Hematopoietic multipotent progenitor cell treated with erythropoietin and hydrocortisone succinate and interleukin-3 and kit ligand, for 4 days (in vitro differentiated cells): ENCODE measurements at places on chromosomes 13 and 19.

DNA sequence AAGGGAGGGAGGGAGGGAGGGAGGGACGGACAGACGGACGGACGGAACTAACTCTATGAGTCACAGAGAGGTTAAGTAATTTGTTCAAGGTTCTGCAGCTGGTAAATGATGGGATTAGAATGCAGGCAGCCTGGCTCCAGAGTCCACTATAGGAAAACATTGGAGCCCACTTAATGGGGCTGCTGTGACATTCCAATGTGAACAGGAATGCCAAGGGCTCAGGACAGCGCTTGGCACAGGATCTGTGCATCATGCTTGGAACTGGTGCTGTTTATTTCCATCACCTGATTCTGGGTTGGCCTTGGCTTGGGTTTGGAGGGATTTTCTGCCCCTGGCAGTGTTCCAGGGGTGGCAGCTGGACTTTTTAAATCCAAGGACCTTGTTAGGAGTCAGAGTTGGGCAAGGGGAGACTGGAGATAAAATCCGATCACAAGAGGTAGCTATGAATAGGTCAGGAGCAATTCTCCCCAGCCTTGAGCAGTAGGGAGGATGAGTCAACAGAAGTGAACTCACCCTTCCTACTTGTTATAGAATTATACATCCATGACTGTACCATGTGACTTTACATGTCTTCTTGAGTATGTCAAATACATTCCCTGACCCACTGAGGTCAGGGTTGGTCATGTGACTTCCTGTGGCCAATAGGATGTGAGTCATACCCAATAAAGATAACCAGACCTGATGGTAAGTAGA lies 7.8 kb upstream of the HIF3A start:
- peak; percentile 34 for DNase-seq

- no peak for DNase-seq
Measured at GRCh38 chr13:109877809-109878208, 91.4 kb upstream of the IRS2 start.

DNA sequence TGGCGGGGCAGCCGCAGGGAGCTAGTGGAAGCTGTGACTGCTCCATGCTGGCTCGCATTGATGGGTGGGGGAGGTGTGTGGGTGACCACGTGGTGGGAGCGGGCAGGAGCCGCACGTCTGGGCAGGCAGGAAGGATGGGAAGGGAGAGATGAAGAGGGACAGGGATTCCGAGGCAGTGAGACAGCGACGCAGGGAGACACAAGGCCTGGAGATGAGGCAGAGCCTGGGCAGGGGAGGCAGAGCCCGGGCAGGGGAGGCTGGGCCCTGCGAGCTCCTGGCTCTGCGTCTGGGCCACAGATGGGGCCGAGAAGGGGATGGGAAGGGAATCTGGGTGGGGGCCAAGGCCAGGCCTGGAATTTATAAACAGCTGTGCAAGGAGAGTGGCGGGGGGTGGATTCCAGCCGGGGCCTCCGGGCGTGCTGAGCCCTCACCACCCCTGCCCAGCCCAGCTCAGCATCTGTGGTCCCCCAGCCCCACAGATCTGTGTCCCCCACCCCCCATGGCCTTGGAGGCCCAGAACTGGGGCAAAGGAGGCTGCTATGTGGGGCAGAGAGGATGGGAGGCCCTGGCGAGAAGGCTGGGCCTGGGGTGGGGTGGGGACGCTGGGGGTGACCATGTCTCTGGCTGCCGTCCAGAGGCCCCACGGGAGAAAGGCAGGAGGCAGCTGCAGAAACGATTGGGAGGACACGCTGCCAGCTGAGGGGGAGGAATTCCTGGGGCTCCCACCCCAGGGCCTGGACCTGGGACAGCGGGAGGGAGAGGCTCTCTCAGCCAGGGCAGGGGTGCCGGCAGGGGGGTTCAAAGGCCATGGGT lies 6.0 kb downstream of the EHD2 start:
- no peak for DNase-seq

GRCh38 chr13:51191743-51192142 lies 30.5 kb upstream of the FAM124A start:
- peak; percentile 10 for DNase-seq

GRCh38 chr19:43316591-43317319 lies 36.7 kb upstream of the CD177 start:
- peak; percentile 7 for DNase-seq

GRCh38 chr19:3456925-3457527 lies 23.3 kb downstream of the SMIM24 start:
- DNase-seq = no peak

GRCh38 chr13:38766799-38767198 lies 79.9 kb downstream of the FREM2 start:
- DNase-seq = no peak

DNA sequence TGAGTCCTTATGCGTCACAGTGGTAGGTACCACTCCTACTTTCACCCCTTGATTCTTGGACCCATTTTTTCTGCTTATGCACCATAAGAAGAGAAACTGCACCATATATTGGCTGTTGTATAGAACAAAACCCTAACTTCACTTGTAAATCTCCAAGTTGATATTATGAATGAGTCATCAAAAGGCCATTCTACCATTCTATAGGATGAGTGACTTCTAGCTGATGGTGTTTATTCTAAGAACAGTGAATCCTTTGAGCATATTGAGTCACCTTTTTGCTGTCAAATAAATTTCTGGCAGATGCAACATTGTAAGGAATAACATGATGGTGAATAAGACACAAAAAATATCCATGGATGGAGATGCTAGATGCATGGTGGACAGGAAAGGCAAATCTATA lies 57.7 kb downstream of the POLR1D start:
- no peak for DNase-seq

DNA sequence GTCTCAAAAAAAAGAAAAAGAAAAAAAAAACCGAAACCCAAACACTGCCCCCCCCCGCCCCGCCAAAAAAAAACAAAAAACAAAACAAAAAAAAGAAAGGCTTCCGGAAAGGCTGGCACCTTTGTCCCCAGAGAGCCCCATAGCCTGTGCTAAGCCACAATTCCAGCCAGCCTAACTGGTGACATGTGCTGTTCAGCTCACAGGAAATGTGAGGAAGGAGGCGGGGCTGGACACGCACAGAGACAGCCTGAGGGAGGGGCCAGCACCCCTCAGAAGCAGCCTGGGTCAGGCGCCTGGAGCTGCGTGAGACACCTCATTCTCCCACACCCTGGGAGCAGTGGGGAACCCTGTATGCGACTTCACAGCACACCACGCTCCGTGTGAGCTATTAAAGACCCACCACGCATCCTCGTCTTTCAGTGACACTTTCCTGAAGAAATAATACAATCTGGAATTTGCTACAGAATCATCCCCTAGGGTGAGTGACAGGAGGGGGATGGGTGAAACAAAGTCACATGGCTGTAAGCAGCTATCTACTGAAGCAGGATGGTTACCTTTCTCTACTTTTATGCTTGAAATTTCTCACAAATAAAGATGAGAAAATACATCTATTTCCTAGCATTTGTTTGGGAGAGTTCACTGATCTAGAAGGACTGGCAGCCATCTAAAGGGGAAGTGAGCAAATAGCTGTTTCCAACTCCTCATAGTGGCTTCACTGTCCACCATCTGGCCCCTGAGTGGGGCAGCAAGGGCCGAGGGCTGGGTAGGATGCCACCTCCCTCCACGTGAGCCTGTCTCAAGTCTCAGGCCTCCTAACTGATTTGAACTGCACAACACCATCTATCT lies 12.3 kb upstream of the SLC35E1 start:
- DNase-seq = peak; percentile 95

DNA sequence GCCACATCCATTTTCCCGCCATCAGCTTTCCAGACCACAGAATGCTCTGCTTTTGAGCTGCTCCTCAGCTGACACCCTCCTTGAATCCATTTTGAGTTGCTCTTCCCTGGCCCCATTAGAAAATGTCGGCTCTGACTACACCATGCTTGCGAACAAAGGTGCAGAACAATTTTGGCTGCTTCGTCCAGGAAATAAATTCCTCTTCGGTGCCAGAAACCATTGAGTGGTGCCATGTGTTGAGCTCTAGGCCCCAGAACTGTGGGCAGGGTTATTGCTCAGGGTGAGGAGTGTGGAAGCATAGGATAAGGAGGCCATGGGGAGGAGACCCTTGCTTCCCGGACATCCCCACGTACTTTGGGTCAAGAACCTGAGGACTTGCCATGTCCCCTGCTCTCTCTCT lies 52.1 kb downstream of the NFIX start:
- no peak for DNase-seq

- no peak for DNase-seq
Measured at GRCh38 chr13:110629735-110630134, 14.4 kb downstream of the NAXD start.

DNA sequence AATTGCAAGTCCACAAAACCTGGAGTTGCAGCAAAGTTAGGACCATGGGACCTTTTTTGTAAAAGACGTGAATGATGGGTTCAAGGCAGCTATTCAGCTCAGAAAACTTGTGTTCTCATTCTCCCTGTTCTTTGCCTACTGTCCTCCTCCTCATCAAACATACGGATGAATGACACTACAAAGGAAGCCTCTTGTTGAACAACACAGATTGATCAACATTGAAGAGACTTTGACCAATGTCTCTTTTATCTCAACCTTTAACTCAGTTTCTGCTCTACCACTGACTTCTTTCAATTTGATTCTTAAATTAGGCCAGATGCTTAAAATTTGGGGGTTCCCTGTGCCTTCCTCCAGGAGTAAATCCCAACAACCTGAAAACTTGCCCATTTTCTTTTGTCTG lies 27.9 kb upstream of the KLF12 start:
- DNase-seq = no peak

- DNase-seq = peak; percentile 99
Measured at GRCh38 chr19:4065430-4066175, 1.1 kb downstream of the ZBTB7A start.

- no peak for DNase-seq
Measured at GRCh38 chr13:33252135-33252534, 33.4 kb downstream of the STARD13 start.

DNA sequence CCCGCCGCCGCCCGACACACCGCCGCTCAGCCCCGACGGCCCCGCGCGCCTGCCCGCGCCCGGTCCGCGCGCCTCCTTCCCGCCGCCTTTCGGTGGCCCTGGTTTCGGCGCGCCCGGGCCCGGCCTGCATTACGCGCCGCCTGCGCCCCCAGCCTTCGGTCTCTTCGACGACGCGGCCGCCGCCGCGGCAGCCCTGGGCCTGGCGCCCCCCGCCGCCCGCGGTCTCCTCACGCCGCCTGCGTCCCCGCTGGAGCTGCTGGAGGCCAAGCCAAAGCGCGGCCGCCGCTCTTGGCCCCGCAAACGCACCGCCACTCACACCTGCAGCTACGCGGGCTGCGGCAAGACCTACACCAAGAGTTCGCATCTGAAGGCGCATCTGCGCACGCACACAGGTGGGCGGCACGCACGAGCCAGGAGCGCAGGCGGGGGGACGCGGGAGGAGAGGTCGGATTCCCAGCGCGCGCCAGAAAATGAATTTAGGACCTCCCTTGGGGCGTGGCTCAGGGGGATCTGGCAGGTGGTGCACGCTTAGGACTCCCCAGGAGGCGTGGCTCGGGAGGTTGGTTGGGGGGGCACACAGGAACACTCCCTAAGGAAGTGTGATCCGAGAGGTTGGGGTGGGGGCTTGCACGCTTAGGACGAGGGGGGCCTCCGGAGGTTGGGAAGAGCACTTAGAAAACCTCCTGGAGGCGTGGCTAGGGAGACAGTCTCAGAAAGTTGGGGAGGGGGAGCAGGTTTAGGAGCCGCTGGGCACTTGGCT lies 1.2 kb downstream of the KLF2 start:
- no peak for DNase-seq

DNA sequence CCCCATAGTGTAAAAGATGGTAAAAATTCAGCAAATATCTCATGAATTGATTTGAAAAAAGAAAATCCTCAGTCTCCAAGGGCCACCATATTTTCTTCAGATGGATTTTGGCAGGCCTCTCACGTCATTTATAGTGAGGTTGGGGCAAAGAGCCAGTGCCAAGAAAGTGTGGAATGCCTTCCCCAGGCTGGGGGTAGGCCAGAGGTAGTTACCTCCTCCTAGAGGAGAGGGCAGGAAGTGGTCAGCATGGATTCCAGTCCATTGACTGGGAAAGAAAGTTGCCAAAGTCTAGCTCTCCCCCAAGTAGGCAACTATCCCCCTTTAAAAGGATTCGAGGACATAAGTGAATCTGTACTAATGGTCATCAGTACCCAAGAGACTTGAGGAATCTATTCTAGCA lies 68.4 kb upstream of the KCTD4 start:
- no peak for DNase-seq

DNA sequence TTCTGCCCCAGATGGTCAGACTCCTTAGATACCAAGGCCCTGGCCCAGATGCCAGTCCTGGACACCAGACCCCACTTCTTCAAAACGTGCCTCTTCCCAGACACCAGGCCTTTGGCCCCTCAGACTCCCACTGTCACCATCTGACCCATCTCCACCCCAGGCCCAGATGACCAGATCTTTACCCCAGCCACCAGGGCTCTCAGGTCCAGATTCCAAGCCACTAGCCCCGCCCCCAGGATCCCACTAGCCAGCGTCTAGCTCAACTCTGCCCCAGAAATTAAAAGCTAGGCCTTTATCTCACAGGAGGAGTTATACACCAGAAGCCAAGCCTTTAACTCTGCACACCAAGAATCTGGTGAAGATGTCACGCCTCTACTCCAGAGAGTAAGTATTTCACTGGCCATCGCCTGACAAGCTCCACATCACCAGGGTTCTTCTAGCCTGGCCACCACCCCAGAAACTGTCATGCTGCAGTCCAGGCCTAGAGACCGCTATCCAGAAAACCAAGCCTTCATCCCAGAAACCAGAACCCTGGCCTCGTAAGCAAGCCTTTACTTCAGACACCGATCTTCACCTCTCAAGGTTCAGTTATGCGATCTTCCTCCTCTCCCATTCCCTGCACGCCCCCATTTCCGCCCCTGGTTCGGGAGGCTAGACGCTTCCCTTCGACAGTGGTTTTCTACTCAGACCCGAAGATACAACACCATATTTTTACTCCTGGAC lies 595 bp downstream of the XAB2 start:
- no peak for DNase-seq

- peak; percentile 92 for DNase-seq
Measured at GRCh38 chr19:41570639-41571112, 5.3 kb upstream of the CEACAM21 start.

GRCh38 chr13:74136084-74136658 lies 2.0 kb upstream of the KLF12 start:
- peak; percentile 32 for DNase-seq

DNA sequence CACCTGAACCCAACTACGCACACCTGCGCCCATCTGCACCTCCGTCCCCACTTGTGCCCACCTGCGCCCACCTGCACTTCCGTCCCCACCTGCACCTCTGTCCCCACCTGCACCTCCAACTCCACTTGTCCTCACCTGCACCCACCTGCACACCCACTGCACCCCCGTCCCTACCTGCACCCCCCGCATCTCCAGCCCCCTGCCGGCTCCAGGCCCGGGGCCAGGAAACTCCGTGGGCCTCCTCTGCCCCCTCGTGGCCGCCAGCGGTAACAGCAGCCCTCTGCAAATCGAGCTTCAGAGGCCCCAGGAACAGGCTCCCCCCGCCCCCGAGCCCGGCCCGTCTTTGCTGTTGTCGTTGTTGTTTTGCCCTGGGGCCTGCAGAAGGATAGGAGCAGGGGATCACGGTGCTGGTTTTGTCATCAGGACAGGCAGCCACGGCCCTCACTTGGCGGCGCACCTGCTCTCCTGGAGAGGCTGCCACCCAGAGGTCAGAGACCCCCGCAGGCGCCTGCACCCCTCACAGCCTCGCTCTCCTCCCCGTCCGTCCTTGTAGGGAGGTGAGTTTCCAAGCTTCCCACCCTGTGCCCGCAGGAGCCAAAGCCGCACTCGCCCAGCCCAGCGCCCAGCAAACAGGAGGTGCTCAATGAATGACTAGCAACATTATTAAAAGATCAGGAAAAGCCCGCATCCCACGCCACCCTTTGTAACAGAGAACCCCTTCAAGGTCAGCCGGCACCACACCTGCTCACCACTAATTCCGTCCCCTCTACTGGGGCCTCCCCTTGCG lies 65.4 kb downstream of the GNG7 start:
- DNase-seq = peak; percentile 77

- peak; percentile 7 for DNase-seq
Measured at GRCh38 chr13:66714795-66715194, 515.3 kb downstream of the PCDH9 start.
